ENCODE measurements at places on chromosomes 1 and 21.

GRCh38 chr1:3658231-3658615, 5.9 kb downstream of the TP73 start:
- no peak for DNase-seq

- DNase-seq, result no peak
These were observed 56.9 kb upstream of the IVNS1ABP start for GRCh38 chr1:185373813-185374529.

DNA sequence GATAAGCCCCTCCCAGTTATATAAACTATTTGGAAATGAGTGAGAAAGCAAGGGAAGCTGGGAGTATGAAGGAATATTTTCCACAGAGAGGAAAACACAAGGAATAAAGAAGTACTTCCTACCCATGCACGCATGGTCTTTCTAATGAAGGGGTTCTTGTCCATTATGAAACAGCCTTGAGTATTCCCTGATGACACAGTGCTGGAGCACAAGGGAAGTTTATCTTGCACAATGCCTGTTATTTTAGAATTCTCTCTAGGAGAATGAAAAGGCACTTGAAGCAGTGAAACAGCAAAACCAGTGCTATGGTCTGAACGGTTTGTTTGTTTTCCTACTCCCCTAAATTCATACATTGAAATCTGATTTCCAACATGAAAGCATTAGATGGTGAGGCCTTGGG, 38.6 kb upstream of the ADAMTS1 start:
- DNase-seq, result no peak

- DNase-seq, result no peak
These were observed 185.6 kb downstream of the PAPPA2 start for GRCh38 chr1:176648556-176648955.

DNA sequence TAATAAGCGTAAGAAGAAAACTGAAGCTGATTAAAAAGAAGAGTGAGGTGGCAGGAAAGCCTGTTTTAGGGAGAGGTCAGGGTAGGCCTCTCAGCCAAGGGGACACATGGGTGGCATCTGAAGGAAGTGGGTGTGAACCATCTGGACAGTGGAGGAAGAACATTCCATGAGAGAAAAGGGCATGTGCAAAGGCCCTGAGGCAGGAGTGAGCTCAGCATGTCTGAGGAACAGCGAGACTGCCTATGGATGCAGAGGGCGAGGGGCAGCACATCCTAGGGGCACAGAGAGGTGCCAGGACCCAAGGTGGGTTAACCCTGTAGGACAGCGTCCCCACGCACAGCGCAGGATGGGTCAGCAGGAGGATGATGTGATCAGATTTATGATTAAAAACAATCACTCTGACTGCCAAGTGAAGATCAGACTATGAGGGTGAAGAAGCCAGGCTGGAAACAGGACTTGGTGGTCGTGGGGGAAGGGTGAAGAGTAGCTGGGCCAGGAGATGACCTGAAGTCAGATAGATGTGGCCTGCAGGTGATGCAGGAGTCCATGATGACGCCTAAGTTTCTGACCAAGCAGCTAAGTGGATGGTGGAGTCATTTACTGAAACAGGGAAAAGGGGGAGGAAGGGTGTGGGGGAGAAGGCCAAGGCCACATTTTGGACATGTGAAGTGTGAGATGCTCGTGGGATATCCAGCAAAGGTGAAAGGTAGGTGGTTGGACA, 37.9 kb downstream of the PABPC4 start:
- DNase-seq, result no peak

- no peak for DNase-seq
These were observed 58.8 kb downstream of the KCNK1 start for GRCh38 chr1:233672732-233673131.

DNA sequence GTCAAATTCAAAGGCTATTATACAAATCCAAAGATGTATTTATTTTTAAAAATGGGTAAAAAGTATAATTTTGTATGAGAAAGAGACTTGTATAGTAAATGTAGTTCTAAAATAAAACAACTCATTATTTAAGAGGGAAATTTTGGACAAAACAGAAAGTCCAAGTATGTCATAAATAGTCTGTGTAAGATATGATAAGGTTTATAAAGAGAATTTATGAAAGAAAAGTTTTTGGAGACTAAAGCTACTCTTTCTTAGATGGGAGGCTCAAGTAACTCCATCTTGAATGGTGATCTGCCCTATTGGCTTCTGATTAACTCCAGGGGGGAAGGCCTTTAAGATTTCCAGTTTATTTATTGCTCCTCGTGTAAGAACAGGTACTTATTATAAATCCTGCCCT, 14.7 kb upstream of the OR2T27 start:
- no peak for DNase-seq

DNA sequence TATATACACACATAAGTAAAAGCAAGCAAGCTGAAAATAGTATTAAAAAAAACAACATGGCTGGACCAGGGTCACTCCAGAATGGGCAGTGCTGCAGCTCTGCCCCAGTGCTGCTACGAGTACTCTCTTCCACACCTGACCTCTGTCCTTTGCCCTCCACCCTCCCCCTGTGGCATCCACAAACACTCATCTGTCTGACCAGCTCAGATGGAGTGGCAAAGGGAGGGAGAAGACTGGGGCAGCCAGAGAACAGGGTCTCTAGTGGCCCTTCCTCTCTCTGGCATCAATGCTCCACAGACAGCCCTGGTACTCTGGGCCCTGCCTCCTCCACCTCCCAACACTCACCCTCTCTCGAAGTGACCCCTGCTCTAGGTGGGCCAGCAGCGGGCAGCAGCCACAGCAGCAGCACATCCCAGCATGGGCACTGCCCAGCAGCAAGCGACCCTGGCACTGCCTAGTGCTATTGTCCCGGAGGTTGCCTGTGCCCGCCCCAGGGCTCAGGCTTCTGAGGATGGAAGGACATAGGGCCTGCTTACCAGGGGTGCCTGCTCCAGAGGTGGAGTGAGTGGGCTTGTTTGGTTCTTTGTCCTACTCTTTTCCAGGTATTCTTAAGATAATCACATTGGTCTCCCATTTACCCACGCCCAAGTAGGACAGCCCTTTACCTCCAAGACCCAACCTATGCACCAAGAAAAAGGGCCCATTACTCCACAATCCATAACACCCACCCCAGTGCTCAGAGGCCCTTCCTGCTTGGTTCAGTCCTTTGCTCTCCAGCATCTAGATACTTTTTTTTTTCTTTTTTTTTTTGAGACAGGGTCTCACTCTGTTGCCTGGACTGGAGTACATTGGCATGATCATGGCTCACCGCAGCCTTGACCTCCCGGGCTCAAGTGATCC, 6.2 kb downstream of the ARHGEF2 start:
- DNase-seq, result no peak

DNA sequence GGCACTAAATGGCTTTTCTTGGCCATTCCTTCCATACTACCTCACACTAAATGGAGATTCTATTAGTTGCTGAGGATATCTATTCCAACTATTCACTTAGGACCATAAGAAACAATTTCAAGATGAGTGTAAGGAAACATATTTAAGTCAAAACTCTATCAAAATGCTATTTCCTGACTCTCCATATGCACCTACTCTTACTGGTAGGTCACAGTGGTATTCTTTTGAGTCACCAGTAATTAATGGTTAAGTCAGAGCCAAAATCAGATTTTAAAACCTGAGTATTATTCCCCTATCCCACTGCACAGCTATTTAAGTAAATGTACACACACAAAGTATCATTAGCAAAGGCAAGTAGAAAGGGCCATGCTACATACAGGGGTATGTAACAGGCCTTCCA, 50.3 kb downstream of the ARID4B start:
- no peak for DNase-seq

- no peak for DNase-seq
These were observed 14.0 kb downstream of the GTF2B start for GRCh38 chr1:88877382-88877825.

- DNase-seq, result no peak
These were observed 153.5 kb downstream of the HLX start for GRCh38 chr1:221032637-221033280.

- DNase-seq, result no peak
These were observed 2.9 kb downstream of the MXRA8 start for GRCh38 chr1:1355416-1355815.

DNA sequence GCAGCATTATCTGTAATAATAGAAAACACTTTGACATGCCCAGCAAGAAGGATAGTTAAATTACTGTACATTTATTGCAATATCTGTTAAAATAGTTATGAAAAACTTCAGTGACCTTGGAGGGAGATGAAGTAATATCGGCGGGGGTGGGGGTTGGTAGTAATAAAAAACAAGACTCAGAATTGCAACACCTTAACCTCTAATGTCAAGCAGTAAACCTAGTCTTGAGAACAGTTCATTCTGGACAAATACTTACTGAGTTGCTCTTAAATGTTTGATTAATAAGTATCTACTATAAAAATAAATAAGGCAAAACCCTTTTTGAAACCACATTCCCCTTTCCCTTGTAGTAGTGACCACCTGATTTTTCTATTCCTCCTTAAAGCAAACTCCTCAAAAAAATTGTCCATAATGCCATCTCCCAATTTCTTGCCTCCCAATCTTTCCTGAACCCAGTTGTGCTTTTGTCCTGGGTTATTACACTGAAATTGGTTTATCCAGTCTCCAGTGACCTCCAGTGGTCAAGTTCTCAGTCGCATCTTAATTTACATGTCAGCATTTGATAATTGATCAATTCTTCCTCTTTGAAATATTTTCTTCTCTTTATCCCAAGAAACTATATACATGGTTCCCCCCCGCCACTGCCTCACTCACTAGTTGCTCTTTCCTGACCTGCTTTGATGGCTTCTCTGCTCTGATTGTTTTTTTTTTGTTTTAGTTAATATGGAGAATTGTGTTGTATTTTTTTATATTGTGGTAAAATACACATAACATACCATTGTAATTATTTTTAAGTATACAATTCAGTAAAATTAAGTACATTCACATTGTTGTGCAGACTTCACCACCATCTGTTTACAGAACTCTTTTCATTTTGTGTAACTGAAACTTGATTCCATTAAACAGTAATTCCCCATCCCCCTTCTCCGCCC, 36.8 kb downstream of the RAP1A start:
- DNase-seq, result no peak

- no peak for DNase-seq
These were observed 8.9 kb downstream of the YBX1 start for GRCh38 chr1:42691157-42691498.

- DNase-seq, result no peak
These were observed 23.9 kb upstream of the FAAH start for GRCh38 chr1:46370214-46370633.

- DNase-seq, result no peak
These were observed 66.6 kb downstream of the MTR start for GRCh38 chr1:236861560-236862218.

- no peak for DNase-seq
These were observed 10.4 kb downstream of the CLEC20A start for GRCh38 chr1:178486100-178487069.

GRCh38 chr1:60281360-60281932, 207.9 kb upstream of the C1orf87 start:
- DNase-seq, result no peak

- no peak for DNase-seq
These were observed 91.3 kb upstream of the VAMP3 start for GRCh38 chr1:7679873-7680206.

GRCh38 chr1:195970209-195970608, 638.0 kb downstream of the KCNT2 start:
- DNase-seq, result no peak

DNA sequence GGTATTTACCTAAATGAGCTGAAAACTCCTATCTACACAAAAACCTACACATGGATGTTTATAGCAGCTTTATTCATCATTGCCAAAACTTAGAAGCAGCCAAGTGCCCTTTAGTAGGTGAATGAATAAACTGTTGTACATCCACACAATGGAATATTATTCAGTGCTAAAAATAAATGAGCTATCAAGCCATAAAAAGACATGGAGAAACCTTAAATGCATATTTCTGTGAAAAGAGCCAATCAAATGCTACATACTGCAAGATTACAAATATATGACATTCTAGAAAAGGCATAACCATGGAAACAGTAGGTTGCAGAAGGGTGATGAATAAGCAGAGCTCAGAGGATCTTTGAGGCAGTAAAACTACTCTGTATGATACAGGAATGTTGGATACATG, 23.3 kb downstream of the ABCB10 start:
- DNase-seq, result no peak

DNA sequence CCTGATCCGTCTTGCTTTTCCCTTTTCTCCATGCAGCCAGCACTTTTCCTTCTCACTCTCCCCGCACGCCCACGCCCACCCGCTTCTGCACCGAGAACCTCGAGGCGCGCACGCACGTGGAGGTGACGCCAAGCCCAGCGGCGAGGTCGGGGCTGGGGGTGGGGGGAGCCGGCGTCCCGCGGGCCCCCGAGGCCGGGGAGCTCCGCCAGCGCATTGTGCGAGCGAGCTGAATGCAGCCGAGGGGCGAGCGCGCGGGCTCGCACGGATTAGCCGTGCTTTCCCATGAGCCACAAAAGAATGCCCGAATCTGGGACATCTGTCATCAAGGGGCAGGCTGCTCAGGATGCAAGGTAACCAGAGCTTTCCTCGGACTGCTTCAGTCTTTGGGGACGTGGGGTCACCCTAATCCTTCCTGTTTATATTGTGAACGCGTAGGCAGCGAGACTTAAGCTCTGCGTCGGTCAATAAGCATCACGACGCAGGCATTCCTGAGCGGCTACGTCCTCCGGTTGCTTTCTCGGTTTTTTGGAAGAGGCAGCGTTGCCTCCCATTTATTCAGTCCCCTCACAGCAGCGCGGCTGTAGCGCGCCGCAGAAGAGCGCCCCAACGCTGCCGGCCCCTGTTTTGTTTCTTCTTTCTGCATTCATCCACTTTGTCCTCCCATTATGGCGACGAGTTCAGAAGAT, 67.3 kb upstream of the AKT3 start:
- DNase-seq, result no peak

GRCh38 chr1:44757420-44757819, 17.8 kb downstream of the KIF2C start:
- no peak for DNase-seq

GRCh38 chr21:15667010-15667409, 62.8 kb upstream of the USP25 start:
- no peak for DNase-seq

GRCh38 chr21:43644609-43645008, 14.7 kb downstream of the HSF2BP start:
- no peak for DNase-seq

DNA sequence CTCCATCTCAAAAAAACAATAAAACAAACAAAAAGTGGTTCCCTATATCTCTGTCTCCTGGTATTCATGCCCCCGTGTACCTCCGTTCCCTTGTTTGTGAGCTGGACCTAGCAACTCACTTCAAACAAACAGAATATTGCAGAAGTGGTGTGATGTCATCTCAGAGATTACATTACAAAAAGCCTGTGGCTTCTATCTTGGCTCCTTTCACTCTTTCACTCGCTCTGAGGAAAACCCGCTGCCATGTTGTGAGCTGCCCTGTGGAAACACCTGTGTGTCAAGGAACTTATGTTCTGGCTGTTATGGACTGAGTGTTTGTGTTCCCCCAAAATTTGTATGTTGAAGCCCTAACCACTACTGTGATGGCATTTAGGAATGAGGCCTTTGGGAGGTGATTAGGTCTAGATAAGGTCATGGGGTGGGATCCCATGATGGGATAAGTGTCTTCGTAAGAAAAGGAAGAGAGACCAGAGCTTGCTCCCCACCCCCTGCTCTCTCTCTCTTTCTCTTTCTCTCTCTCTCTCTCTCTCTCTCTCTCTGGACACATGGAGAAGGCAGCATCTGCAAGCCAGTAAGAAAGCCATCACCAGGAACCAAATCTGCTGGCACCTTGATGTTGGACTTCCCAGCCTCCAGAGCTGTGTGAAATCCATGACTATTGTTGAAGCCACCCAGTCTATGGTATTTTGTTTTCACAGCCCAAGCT, 7.4 kb upstream of the HYI start:
- DNase-seq, result no peak
